ENCODE measurements at places on chromosomes 7 and 10.

- DNase-seq: no peak
Measured at GRCh38 chr7:151804756-151805155, 72.2 kb downstream of the PRKAG2 start.

DNA sequence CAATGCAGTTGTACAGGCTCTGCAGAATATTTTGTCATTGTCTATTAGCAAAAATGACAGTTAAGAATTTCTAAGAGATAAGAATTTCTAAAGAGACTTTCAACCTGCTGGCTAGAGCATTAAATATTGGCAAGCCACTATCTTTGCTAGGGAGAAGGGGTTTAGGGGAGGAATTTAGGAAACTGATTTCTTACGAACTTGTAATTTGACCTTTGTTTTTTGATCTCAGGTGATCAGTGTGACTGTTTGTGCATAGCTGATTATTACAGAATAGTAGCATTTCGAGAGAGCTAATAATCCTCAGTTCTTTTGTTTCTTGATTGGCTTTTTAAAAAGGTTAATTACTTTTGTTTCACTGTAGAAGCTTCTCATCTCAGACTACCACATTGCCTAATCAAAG is 68.1 kb downstream of the ST7 start:
- DNase-seq: no peak

- DNase-seq: peak; percentile 15
Measured at GRCh38 chr7:39271402-39271801, 293.7 kb downstream of the POU6F2 start.

GRCh38 chr7:132353936-132354335 is 222.3 kb downstream of the PLXNA4 start:
- no peak for DNase-seq

DNA sequence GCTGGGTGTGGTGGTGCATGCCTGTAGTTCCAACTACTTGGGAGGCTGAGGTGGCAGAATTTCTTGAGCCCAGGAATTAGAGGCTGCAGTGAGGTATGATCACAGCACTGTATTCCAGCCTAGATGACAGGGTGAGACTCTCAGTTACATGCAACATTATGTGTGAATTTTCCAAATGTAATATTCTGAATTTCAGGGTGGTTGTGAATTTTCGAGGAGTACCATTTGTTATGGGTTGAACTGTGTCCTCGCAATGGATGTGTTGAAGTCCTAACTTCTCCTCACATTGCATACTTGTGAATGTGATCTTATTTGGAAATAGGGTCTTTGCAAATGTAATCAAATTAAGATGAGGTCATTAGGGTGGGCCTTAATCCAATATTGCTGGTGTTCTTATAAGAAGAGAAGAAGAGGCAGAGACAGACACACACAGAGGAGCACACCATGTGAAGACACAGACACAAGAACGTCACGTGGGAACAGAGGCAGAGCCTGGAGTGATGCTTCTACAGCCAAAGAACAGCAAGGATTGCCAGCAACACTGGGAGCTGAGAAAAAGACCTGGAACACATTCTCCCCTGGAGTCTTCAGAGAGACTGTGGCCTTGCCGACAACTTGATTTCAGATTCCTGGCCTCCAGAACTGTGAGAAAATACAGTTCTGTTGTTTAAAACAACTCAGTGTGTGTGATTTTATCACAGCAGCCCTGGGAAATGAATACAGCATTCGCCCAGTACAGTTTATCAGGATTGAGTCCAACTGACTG is 91.9 kb downstream of the ZNF783 start:
- no peak for DNase-seq

DNA sequence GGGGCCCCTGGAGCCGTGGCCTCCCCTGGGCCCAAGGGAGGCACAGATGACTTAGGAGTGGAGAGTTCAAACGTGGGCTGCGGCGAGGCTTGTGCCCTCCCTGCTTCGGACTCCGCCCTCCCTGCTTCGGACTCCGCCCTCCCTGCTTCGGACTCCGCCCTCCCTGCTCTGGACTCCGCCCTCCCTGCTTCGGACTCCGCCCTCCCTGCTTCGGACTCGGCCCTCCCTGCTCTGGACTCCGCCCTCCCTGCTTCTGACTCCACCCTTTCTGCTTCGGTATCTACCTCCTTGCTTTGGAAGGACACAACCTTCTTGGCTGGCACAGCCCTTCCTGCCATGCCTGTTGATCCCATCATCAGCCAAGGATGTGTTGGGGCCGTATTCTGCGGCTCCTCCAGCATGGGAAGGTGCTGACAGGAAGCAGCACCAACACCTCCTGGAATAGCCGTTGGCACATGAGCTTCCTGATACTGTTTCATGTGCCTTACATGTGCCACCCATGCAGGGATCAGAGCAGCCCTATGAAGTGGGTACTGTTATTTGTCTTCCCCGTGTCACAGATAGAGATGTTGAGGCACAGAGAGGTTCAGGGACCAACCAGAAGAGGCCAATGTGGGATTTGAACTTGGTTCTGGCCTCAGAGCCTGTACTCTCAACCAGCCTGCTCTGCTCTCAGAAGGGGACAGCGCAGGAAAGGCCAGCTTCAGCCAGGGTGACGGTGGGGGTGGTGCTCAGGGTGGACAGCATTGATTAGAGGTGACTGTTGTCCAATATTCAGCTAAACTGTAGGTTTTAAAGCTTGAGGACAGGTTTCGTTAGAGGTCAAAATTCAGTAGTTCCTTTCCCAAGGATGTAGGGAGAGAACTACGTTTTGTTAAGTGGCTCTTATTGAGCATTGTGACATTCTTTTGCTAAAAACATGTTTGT is 114.5 kb downstream of the NKX6-2 start:
- DNase-seq: no peak

GRCh38 chr7:71739520-71740173 is 607.7 kb downstream of the GALNT17 start:
- no peak for DNase-seq

DNA sequence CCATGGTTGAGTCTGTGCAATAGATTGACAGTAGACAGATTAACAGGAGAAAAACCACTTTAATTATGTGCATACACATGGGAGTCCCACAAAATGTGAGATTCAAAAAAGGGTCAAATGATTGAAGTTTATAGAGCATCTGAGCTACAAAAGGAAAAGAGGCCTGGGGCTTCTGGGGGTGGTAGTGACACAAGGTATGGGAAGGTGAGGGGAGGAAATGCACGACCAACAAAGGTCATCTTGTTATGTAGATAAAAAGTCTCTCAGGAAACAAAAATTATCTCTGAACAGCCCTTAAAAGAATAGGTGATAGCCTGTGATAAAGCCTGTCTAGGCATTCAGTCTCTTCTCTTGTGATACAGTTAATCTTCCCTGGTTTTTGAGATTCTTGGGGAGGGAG is 141.7 kb downstream of the SEC23IP start:
- no peak for DNase-seq

GRCh38 chr10:3924344-3924743 is 139.3 kb upstream of the KLF6 start:
- peak; percentile 83 for DNase-seq
